ENCODE measurements at places on chromosomes 4 and X.

DNA sequence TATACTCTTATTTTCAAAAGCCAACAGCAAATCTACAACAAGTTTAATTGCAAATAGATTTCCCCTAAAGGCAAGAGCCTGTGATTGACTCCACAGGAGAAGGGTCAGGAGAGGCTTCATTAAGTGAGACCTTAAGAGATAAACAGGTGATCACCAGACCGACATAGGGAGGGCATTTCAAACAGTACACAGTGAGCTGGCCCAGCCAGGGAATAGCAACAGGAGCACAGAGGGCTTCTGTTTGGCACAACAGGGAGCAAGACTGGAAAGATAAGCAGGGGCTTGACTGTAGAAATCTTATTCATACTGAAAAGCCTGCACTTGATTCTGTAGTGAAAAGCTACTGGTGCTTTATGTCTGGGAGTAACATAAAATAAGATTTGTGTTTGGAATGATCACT lies 3.9 kb downstream of the RUFY3 start:
- DNase-seq: no peak

DNA sequence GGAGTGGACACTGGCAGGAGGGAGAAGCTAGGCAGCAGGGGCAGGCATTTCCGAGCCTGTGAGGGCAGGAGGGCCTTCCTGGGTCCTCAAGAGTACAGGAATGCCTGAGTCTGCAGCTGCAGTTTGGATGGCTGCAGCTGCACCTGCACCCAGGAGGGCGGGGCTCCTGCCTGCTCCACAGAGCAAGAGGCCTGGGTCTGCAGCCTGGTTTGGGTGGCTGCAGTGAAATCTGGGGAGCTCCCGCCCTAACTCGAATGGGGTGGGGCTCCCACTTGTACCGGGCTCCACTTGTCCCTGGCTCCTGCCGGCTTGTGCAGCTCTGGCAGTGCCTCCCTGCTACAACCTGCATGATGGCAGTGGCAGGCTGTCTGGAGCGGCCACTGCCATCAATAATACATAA lies 436.0 kb downstream of the ARHGAP24 start:
- DNase-seq: no peak

- DNase-seq: peak; percentile 37
Measured at GRCh38 chrX:101383679-101384205, 2.2 kb downstream of the BTK start.

DNA sequence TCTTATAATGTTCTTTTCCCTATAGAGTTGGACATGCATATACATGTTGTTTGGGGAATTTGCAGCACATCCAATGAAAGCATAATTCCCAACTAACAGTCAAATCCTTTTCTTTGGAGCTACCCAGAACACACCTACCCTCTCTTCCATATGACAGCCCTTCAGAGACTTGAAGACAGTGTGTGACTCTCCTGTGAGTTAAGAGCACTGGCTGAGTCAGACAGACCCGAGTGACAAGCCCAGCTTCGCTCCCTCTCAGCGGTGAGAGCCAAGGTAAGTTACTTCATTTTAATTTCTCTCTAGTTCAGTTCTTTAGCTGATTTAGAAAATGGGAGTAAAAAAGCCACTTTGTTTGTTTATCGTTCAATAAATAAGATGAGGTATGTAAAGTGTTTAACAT lies 86.3 kb downstream of the RTL9 start:
- DNase-seq: no peak

- DNase-seq: no peak
Measured at GRCh38 chr4:71261633-71262121, 77.1 kb upstream of the SLC4A4 start.

- DNase-seq: peak; percentile 38
Measured at GRCh38 chrX:102934624-102935023, 2.4 kb upstream of the RAB40AL start.

GRCh38 chr4:137529432-137529831 lies 2.9 kb downstream of the PCDH18 start:
- DNase-seq: peak; percentile 35
